ENCODE measurements at places on chromosomes 6 and 20.

DNA sequence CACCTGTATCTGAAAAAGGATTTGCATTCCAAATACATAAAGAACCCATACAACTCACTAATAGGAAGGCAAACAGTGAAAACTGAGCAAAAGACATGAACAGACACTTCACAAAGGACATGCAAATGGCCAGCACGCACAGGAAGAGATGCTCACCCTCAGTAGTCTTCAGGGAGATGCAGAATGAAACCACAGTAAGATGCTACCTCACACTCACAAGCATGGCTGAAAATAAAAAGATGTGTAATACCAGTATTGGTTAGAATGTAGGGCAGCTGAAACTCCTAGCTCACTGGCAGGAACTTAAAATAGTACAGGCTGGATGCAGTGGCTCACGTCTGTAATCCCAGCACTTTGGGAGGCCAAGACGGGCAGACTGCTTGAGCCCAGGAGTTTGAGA, 64.6 kb downstream of the SNX5 start:
- DNase-seq: no peak

DNA sequence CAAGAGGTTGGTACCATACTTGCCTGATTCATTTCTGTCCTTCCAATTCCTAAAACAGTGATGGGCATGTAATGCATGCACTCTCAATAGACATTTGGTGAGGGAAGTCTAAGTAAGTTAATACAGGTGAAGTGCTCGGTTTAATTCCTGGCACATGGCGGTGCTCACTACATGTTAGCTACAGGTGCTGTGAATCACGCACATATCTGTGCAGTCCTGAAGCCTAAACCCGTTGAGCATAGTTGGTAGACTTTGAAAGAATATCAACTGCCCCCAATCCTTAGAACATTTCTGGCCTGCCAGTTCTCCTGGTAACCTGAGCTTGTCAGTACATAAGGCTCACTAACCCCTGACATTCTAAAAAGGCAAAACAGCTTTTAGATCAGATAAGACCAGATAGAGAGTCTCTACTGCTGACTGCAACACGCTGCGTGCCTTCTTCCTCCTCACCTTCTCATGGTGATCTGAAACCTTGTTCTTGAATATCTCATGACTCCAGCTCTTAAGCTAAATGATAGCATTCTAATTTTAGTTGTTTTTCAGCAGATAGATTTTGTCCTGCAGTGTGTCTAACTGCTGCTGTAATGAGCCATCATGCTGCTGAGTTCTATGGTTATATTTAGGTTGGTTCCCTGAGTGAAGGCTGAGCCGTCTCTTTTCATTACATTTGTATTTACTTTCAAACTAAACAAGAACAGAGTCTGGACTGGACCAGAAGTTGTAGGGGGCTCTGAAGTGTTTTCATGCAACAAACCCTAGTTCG, 328.5 kb upstream of the QKI start:
- no peak for DNase-seq

DNA sequence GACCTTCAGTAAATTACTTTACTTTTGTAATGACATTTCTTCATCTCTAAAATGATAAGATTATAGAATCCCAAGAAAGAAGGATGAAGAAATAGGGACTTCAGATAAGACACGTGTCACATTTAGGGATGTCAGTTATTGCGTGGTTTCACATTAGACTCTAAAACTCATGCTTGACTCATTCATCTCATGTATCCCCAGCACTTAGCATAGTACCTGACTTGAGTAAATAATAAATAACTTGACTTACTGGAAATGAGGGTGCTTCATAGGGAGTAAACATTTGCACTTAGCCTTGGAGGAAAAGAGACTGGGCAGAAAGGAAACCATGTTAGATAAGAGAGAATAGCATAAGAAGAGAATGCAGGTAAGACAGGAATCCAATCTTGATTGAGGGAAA, 37.2 kb downstream of the VTA1 start:
- DNase-seq: no peak

GRCh38 chr20:62617711-62618483, 24.4 kb upstream of the SLCO4A1 start:
- peak; percentile 46 for DNase-seq

GRCh38 chr20:49969234-49969633, 13.5 kb upstream of the SNAI1 start:
- no peak for DNase-seq

GRCh38 chr6:44966449-44967092, 361.6 kb upstream of the RUNX2 start:
- DNase-seq: peak; percentile 50

- no peak for DNase-seq
These were observed 497.4 kb upstream of the EPHA7 start for GRCh38 chr6:93916716-93917115.

GRCh38 chr20:10708351-10709185, 34.8 kb upstream of the JAG1 start:
- DNase-seq: no peak

- no peak for DNase-seq
These were observed 100.2 kb upstream of the TIAM2 start for GRCh38 chr6:154894902-154895301.

DNA sequence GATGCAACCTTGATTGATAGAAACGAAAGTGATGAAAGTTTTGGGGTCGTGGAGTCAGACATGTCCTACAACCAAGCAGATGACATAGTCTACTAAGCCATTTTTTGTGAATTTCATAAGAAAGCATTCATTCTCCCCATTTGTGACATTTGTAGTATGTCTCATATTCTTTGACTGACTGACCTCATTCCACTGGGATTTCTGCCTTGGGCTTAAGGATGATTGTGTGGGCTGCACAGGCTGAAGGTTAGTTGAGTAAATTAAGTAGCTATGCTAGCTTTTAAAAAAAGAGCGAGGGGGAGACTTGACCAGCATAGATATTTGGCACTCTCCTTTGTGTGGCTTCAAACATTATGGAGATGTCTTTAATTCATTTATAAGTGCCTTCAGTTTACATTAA, 28.9 kb downstream of the STMND1 start:
- no peak for DNase-seq

- DNase-seq: peak; percentile 20
These were observed 66.0 kb upstream of the RIN2 start for GRCh38 chr20:19692100-19692499.

- no peak for DNase-seq
These were observed 15.6 kb downstream of the ENPP1 start for GRCh38 chr6:131823276-131823902.

DNA sequence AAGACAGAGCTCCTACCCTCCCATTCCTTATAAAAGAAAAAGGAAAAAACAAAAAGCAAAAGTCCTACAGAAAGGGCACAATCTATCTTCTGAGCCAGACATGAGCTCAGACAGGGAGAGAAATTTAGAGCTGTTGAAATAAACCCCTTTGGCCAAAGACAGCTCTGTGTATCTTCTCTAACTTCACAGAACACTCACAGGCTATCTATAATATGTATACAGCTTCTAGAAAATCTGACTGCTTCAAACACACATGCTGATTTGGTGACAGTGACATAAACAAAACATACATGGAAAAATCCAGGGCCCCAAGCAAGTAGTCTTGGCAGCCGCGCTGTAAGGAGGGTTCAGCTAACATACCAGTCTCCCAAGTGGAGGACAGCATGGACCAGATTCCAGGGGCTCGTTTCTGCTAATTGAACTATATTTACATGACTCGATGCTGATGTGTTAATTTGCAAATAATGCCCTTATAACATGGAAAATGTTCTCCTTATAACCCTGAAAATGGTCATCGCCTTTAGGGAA, 37.0 kb downstream of the MTFR2 start:
- DNase-seq: no peak

GRCh38 chr6:45003387-45003786, 324.7 kb upstream of the RUNX2 start:
- DNase-seq: no peak
